Fibroblast of the conjunctiva (primary cell): ENCODE measurements at places on chromosomes 1 and 21.

- no peak for DNase-seq
Measured at GRCh38 chr1:9722378-9722749, 70.8 kb downstream of the PIK3CD start.

DNA sequence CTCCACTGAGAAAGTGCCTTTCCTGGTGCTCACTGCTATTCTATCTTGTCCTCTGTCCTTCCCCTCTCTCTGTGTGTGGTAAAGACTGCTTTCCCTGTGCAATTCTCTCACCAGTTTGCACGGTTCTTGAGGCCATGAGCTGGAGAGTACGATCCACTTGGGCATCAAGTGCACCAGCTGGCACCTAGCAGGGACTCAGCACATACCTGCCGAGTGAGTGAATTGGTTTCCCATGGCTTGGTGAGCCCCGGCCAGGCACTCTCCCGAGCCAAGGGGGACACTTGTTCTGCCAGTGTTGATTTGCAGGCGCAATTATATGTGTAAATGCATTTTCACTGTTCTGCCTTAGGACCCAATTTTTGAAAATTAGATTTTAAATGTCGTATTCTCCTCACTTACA, 313.5 kb downstream of the DISC1 start:
- no peak for DNase-seq

DNA sequence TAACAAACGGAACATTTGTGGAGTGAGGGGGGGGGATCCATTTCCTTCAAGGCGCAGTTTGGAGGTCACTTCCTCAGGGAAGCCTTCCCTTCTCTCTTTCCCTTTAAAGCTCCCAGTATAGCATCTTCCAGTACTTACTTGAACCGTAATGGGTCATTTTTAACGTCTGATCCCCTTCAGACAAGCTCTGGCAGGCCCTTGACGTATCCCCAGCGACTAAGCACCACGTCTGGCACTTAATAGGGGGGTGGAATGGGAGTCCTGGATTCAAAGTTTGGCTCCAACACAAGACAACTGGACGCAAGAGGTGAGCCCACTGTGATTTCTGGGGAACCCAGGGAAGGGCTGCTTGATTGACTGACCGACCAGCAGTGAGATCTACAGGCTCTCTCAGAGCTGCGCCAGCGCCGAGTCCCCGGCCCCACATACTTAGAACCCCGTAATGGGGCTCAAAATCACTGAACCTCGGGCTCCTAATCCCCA, 441 bp downstream of the YARS1 start:
- DNase-seq: peak; percentile 18

GRCh38 chr21:27818847-27819246, 852.0 kb upstream of the ADAMTS5 start:
- DNase-seq: no peak

DNA sequence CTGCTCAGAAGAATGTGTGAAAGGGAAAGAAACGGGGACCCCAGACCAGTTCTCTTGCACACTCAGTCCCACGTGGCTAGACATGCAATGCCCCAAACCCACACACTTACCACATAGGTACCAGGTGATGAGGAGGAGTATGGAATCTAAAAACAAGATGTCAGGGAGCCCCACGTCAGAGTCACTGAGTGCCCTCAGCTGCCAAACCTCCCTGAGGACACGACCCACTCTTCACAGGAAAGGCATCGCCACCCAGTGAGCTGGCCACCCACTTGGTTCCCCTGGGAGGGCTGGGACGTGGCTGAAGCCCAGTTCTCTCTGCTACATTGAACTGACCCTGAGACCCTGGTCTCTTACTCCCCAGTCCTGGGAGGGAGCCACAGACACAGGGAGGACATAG, 41.4 kb downstream of the MRPL37 start:
- no peak for DNase-seq

- DNase-seq: no peak
Measured at GRCh38 chr1:187977298-187977697, 1148.5 kb downstream of the PLA2G4A start.

GRCh38 chr1:216330262-216330661, 93.0 kb downstream of the USH2A start:
- no peak for DNase-seq

DNA sequence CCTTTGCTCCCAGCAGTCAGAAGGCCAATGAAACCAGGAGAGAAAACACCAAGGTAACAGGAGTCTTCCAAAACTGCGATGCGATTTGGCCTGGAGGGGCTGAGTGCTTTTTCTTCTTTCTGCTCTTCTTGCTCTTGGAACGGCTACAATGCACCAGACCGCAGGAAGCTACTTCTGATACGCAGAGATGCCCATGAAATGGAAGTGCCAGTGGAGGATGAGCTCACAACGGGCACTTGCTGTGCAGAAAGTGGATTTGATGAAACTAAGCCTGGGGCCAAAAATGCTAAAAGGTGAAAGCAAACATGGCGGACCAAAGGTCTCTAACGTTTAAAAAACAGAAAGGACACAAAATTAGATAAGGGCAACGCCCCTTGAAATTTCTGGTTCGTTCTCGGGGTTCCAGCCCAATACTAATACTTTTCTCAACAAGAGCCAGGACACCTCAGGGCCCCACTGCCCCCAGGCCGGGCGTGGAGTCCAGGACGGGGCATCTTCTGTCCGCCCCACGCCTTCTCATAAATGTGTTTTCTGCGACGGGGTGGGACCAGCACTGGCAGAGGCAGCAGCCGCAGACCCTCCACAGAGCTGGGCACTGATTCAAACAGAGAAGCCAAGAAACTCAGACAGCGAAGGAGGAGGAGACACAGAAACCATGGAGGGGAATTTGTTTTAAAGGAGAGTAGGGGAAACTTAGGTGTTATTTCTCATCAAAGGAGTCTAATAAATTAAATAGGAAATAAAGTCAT, 101.3 kb downstream of the CRYAA start:
- DNase-seq: no peak

GRCh38 chr1:99579691-99580172, 66.2 kb upstream of the PALMD start:
- no peak for DNase-seq

GRCh38 chr1:220370041-220370700, 97.9 kb upstream of the RAB3GAP2 start:
- DNase-seq: peak; percentile 91

- no peak for DNase-seq
Measured at GRCh38 chr1:191575180-191575579, 583.1 kb upstream of the RGS18 start.

DNA sequence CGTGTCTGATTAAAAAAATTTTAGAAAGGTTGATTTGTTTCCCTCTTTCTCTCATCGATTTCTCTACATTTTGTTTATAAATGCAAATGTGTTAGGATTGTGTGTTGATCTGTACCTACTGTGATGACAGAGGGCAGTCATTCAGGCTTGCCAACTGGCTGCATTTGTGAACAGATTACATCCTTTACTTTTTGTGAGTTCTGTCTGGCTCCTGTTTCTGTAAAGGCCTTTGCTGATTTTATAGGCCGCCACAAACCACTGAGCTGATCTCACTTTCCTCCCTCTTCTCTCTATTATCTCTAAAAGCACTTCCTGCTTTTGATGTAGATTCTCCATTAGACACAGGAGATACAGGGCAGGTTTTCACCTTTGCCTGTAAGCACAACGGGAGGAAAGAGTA, 106.8 kb downstream of the ESRRG start:
- no peak for DNase-seq

GRCh38 chr1:232641507-232641906, 11.6 kb upstream of the SIPA1L2 start:
- DNase-seq: no peak

- DNase-seq: no peak
Measured at GRCh38 chr1:29057700-29058099, 66.0 kb downstream of the TMEM200B start.

DNA sequence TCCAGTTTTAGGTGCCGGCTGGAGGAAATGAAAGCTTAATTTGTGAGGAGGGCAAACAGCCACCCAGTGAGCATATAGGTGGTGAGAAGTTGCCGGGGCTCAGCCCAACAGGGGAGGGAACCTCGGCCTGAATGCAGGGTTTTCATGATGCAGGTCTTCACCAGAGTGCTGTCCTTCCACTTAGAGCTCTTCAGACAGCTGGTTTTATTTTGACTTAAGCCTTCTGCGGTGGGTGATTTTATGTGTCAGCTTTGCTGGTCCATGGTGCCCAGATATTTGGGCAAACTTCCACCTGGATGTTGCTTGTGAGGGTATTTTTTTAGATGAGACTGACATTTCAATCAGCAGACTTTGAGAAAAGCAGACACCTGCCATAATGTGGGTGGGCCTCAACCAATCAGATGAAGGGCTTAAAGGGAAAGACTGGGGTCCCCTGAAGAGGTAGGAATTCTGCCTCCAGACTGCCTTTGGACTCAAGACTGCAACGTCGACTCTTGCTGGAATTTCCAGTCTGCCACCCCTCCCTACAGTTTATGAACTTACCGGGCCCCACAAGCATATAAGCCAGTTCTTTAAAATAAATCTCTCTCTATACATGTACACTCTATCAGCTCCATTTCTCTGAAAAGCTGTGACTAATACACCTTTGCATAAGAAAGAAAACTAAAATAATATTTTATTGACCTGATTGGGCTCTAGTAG, 72.8 kb downstream of the RHOU start:
- DNase-seq: no peak

DNA sequence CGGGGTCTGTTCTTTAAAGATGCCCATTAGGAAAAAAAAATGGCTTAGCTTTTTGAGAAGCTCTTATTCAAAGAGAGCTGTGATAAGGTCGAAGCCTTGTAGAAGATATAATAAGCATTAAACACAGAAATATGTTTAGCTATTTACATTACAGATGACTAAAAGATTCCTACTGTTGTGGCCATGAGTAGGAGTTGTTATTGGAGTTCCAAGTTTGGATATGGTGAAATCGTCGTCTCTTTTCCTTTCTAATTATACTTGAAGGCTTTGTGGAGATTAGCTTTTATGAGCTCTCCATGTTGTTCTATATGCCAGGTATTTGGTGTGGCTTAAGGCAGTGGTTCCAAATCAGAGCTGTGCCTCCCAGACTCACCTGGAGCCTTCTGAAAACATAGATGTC, 79.9 kb upstream of the LAMC2 start:
- no peak for DNase-seq

DNA sequence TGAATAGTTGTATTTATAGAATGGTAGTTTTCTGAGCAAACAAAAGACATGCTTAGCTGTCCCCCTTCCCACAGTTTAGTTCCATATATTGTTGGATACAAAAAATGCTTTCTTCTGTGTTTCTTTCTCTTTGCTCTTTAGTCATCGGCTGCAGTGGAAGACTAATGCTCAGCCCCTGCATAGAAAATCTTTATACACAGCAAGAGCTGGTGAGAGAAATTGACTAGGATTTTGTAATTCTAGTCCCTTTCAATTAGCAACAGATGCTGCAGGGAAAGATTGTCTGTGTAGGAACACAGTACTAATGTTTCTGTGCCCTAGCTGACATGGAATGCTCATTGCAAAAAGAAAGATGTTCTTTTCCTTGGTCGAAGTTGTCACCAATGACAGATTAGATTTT, 200.9 kb downstream of the RPS6KC1 start:
- no peak for DNase-seq

DNA sequence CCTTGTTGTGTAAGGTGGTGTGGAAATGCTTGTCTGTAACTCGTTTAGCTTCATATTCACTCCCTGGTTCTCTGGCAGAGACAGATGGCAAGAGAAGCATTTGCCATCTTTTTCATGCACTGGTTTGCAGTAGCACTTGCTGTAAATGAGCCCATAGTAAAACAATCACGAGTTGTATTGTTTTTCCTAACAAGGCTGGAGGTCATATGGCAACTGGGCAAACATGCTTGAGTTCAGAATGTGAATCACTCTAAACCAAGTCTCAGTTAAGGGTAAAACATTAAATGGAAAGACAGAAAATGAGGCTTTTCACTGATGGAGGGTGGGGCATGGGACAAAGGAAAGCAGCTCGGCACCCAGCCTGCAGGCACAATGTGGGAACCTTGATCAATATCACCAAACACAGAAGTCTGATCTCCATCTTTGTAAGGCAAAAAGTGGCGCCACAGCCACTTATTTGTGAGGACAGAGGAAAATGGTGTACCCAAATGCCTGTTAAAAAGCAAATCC, 26.5 kb upstream of the LPAR3 start:
- DNase-seq: no peak

- no peak for DNase-seq
Measured at GRCh38 chr21:14858311-14858710, 206.5 kb downstream of the NRIP1 start.

DNA sequence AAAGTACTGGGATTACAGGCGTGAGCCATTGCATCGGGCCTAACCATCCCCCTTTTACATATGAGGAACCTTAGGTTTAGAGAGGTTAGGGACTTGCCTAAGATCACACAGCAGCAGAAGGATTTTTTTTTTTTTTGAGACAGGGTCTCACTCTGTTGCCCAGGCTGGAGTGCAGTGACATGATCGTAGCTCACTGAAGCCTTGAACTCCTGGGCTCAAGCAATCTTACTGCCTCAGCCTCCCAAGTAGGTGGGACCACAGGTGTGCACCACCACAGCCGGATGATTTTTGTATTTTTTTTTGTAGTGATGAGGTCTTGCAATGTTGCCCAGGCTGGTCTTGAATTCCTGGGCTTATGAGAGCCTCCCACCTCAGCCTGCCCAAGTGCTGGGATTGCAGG, 2.2 kb upstream of the C1orf167 start:
- no peak for DNase-seq

DNA sequence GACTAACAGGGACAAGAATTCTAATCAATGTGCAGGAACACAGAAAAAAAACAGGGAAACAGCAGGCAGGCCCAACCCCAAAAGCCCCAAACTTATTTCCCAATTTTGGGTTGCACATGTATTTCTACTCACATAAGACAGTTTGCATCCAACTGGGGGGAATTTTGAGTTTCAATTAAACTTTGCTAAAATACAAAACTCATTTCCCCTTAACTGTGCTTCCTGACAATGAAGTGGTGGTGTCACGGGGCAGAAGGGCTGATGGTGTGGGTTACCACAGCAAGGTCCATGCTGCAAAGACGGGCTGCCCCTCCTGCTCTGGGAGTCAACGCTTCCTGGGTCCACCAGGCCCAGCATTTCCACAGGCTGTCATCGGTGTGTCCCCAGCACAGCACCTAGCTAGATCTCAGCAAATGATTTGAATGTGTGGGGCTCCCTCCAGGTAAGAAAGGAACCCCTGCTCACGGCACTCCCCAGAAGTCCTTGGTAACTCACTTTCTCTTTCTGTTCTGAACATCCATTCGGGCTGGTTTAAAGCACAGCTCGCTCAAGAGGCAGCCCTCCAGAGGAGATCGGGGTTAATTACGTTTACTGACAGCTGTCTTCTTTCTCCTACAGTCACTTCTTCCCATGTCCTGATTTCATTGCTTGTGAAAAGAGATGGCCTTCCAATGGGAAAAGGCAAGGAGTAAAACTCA, 27.4 kb downstream of the HIVEP3 start:
- DNase-seq: no peak

GRCh38 chr1:5910276-5910620, 82.0 kb downstream of the NPHP4 start:
- DNase-seq: no peak

DNA sequence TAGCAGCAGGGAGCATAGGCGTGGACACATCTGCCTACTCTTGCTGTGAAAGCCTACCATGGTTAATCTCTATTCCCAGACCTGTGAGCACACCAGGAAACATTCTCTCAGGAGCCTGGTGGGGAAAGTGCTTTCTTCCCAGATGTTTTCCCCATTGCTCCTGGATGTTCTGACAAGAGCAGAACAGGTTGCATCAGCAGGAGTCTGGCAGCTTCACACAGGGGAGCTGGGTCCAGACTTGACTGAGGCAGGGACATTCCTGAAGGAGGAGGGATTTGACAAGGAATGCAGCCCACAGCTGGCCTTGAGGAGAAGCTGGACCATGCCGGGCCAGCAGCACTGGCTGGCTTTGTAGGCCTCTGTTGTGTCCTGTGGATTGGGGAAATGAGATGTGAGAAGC, 21.0 kb upstream of the ARTN start:
- peak; percentile 36 for DNase-seq
